Left kidney (tissue), 8 donors: ENCODE measurements at places on chromosomes 7 and 10. TPM values are rescaled to one million over a fixed set of nuclear protein-coding genes. Genes with fewer than 3 reads are reported as not detected.

DNA sequence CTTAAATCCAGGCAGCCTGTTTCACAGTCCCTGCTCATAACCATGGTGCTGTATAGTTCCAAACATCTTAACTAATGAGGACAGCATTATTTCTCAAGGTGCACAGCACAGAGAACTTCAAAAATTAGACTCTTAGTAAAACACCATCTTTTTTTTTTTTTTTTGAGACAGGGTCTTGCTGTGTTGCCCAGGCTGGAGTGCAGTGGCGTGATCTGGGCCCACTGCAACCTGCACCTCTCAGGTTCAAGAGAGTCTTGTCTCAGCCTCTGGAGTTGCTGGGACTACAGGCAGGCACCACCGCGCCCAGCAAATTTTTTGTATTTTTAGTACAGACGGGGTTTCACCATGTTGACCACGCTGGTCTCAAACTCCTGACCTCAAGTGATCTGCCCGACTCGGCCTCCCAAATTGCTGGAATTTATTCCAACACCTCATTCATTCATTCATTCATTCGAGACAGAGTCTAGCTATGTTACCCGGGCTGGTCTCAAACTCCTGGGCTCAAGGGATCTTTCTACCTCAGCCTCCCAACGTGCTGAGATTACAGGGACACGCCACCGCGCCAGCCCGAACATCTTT is 507 bp upstream of the TMEM254 start:
- DNase-seq, result no peak

ZNF398 gene
- 15.6 TPM for polyA plus RNA-seq

DNA sequence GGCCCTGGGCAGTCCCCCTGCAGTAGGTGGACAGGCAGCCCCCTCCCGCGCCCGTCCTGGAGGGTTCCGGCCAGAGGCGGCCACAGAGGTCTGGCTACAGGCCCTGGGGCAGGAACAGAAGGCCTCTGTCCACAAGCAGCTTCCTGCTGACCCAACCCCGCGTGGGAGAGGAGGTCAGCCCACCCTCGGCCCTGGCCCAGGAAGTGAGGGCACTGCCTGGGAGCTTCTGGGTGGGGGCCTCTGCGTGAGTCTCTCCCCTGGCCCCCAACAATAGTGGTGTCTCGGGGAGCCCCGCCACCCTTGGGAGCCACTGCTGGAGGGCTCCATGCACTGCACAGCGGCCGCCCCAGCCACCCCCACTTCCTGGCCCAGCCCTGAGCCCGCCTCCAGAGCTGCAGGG is 4.7 kb downstream of the MICALL2 start:
- DNase-seq, result no peak

DNA sequence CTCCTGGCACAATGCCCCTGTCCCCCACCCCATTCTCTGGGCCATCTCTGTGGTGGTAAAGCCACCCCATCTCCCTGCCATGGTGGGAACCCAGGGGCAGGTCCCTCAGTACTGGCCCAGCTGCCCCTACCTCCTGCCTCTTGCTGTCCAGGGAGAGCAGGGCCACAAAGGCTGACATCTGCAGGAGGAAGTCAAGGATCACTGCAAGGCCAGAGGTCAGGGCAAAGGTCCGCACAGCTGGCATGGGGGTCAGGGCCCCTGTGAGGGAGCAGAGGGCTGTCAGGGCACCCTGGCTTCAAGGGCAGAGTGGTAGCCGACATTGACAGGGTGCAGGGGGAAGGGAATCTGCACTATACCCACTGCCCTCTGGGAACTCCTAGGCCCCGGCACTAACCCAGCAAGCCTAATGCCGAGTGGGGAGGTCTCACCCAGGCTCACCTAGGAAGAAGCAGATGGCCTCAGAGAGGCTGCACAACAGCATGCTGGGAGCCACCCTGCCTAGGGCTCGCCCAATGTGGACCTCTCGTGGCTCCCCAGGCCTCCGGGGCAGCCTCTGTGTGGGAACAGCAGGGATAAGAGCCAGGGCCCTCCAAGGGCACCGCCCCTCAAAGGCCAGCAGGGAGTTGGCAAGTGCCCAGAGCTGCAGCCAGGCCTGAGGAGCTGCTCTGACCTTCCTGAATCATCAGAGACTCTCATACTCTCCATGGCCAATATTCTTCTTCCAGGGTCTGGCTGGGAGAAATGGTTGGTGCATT is 7.7 kb downstream of the NPC1L1 start:
- no peak for DNase-seq

GRCh38 chr10:77507291-77507880 is 130.2 kb downstream of the KCNMA1 start:
- no peak for DNase-seq

- DNase-seq, result peak; percentile 55
These were observed 38.3 kb downstream of the AKR1B1 start for GRCh38 chr7:134420424-134421125.

DNA sequence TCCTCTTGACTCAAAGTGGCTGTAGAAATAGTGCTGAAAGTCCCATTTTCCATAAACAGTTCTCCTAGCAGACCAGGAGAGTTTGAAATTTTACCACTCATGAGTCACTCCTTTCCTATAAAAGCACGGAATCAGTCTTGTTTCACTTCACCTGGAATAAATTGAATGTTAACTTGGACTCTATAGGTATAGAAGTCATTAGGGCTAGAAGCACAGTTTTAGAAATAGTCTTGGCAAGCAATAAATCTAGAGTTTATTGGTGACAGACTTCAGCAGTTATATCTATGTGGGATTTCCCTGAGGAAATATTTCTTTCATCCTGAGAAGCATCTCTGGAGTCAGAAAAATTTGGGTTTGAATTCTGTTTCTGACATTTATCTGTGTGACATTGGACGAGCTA is 212.4 kb downstream of the RNLS start:
- DNase-seq, result no peak

SOSTDC1 gene
- polyA plus RNA-seq, result 47.8 TPM

DNA sequence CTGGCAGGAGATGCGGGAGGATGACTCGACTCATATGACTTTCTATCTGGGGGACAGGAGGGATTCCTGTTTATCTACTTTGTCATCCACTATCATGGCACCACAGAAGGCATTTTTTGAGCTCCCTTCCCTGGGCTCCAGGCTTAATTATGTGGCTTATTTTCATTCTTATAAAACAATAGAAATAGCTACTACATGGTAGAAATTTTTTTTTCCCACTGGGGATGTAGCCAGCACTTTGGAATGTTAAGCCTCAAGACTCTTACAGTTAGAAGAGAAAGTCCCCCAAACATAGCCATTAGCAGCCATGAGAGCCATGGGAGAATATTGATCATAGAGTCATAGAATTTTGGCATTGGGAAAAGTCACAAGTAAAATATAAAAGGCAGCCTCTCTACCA is 14.6 kb upstream of the FAM180A start:
- no peak for DNase-seq

MYL10 gene
- 0.37 TPM for polyA plus RNA-seq

SPDYE2 gene
- 14.8 TPM for polyA plus RNA-seq

ANKRD7 gene
- polyA plus RNA-seq, result 4.3 TPM

- peak; percentile 62 for DNase-seq
These were observed 229.4 kb downstream of the LRMDA start for GRCh38 chr10:75660823-75661222.

DNA sequence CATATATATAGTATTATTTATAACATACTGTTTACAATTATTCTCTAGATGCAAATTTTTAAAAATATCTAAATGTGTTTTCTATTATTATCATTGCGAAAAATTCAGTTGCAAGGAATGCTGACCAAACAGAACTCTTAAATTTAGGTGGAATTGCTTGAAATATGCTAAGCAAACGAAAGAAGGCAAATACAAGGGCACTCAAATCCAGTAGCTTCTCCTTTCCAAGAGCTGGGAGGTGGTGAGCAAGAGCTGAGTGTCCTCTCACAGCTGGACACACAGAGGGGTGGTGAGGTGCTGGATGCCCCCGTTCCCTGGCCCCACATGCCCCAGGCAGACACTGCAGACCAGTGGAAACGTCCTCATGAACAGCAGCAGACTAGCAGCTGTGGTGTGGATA is 166.0 kb downstream of the TAX1BP1 start:
- DNase-seq, result no peak

SEMA3D gene
- 57.7 TPM for polyA plus RNA-seq

- DNase-seq, result no peak
These were observed 54.4 kb downstream of the ITGB8 start for GRCh38 chr7:20385126-20385525.

DNA sequence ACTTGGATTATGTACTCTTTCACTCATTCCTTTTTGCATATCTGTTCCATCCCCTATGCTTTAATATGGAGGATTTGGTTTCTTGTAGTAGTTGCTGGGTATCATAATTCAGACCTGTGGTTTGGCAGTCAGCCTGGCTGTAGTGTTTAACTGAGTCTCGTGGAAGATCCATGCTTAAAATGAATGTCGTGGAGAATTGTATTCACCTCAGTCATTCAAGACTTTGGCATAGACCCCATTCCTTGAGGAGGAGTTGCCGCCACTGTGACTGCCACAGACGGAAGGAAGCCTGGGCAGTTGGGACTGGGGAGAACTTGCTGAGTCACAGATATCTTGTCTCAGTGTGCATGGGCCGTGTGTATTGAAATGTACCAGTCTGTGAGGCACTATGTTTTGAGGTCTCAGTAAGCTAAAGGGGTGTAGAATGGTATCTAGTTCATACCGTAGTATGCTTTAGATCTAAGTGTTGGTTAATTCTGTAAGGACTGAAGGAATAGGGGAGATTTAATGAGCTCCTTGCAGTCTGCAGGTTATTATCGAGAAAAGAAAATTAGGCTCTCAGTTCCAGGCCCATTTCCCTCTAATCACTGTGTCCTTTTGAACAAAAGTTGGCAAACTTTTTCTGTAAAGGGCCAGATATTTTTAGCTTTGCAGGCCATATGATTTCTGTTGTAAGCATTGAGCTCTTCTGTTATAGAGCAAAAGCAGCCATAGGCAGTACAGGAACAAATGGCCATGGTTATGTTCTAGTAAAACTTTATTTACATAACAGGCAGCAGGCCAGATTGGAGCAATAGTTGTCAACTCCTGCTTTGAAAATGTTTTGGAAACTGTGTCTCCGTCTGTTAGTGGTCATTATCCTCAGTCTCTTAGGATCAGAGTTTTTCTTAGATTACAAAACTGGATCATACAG is 76.8 kb downstream of the TPST1 start:
- no peak for DNase-seq

- DNase-seq, result no peak
These were observed 151.1 kb upstream of the PPP2R2D start for GRCh38 chr10:131749767-131750142.

DNA sequence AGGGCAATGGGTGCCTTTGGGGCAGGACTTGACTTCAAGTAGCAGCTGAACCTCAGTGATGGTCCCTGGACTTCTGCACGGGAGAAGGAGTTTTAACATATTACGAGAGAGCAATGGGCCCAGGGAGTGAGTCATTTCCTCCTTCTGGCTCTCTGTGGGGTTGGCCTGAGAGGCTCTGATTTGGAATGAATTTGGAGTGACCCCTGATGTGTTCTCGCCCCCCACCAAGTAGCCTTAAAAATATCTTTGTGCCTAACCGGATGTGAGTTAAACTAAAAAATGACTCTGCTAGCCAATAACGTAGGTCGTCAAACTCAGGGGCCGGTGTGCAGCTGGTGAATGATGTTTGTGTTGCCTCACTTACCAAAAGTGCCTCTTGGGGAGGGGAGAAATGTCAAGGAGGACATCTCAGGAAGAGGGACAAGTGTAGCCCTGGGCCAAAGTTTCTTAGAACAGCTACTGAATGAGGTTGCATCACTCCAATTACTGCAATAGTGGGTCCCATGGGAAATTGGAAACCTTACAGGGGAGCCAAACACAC is 656.6 kb downstream of the INHBA start:
- no peak for DNase-seq

DNA sequence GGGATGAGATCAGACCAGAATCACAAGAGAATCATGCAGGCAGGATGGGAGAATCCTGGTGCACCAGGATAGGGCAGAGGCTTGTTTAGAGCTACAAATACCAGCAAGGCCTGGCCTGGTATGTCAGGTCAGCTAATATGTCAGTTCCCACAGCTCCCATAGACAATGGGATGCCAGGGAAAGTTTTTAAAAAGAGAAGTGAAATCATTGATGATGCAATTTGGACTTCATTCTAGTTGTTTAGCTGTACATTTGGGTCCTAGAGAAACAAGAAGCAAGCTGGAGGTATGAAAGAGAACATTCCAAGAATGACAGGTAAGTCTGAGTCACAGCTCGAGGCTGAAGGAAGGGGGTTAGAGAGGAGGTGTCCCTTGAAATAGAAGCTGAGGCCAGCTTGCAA is 45.2 kb downstream of the GPR141 start:
- DNase-seq, result no peak

GRCh38 chr7:94250987-94251386 is 143.7 kb upstream of the COL1A2 start:
- DNase-seq, result no peak

- DNase-seq, result peak; percentile 52
These were observed 514.4 kb downstream of the INHBA start for GRCh38 chr7:41188163-41189130.

DIP2C gene
- polyA plus RNA-seq, result 21.6 TPM

DNA sequence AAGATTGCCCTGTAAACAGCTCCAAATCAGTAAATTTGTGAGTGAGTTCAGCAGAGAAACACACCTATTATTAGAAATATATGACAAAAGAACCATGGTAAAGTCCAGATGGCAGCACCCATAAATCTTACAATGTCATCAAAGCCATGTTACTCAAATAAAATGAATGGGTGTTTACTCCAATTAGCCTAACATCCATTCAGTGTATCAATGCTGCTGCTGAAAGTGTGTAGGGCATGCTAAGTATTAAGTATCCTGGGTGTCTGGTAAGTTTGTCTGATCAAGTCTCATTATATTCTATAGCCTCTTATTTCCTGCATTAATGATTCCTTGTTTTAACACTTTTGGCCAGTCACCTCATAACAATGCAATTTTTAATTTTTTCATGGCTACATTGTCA is 185.5 kb upstream of the STEAP4 start:
- DNase-seq, result no peak

GRCh38 chr10:99115703-99116102 is 119.9 kb downstream of the HPSE2 start:
- no peak for DNase-seq

GRCh38 chr10:28810057-28810870 is 132.9 kb downstream of the BAMBI start:
- no peak for DNase-seq

DNA sequence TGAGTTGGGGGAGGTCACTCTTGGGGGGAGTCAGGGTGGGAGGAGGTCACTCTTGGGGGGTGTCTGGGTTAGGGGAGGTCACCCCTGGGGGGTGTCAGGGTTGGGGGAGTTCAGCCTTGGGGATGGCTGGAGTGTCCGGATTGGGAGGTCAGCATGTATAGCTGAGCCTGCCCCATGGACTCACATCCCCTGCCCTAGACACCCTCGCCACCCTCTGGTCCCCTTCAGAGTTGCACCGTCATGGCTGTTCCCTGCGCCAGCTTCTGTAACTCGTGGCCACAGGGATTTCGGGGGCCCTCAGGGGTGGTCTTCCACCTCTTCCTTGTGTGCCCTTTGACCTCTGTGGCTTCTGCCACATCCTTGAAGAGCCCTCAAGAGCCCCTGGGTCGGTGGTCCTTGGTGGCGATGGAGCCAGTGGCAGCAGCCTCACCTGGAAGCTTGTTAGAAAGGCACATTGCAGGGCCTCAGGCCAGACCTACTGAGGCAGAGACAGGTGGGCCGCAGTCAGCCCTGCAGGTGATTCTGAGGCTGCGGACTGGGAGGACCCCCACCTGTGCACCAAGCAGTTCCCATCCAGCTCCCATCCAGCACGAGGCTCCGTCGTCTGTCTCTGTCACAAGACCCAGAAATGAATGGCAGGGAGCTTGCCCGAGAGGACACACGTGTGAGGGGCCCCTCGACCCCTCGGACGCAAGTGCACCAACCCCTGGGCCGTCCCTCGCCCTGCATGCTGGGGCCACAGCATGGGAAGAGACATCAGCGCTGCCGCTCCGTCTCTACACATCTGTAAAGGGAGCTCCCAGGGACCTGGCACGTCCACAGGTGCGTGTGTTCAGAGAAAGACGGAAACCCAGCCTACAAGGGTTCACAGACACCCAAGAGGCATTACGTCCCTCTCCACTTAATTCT is 44.7 kb upstream of the SUN1 start:
- DNase-seq, result no peak
